ENCODE measurements at places on chromosomes 11 and 22.

DNA sequence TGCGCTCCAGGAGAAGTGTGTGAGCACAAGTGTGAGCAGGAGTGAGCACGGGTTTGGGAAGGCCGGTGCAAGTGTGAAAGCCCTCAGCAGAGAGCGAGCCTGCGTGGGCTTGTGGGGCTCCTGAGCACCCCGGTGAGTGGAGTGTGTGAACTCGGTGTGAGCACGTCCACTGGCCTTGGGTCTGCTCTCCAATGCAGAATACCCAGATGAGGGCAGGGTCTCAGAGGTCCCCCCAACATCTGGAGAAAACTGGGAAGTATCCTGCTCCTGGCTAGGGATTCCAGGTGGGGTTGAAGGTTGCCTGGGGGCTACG lies 1.2 kb downstream of the ESRRA start:
- no peak for DNase-seq

GRCh38 chr11:108895579-108896480 lies 231.0 kb downstream of the DDX10 start:
- DNase-seq = no peak

- DNase-seq = no peak
Observed at GRCh38 chr22:35605851-35606481, 11.2 kb downstream of the MB start.

DNA sequence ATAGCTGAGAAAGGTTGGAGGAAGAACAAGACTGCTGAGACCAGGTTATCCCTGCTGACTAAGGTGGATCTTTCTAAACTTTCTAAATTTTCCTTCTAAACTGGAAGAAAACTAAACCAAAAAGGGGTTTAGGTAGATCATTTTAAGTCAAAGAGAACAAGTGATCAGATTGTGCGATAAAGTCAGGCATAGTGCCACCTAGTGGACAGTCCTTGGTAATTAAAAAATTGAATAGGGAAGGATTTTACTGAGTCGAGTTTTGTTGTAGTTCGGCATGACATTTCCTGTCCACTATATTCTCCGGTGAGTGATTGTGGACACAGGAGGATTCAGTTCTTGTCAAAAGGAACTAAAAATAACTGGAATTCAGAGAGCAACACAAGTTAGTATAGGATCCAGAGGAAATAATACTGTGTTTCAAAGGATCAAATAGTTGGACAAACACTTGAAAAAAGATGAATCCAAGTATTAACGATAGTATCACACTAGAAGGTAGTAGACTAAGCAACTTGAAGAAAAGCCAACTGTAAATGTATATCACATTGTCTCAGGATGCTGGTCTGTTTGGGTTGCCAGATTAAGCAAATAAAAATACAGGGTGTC lies 1236.4 kb downstream of the FAM181B start:
- DNase-seq = peak; percentile 4

DNA sequence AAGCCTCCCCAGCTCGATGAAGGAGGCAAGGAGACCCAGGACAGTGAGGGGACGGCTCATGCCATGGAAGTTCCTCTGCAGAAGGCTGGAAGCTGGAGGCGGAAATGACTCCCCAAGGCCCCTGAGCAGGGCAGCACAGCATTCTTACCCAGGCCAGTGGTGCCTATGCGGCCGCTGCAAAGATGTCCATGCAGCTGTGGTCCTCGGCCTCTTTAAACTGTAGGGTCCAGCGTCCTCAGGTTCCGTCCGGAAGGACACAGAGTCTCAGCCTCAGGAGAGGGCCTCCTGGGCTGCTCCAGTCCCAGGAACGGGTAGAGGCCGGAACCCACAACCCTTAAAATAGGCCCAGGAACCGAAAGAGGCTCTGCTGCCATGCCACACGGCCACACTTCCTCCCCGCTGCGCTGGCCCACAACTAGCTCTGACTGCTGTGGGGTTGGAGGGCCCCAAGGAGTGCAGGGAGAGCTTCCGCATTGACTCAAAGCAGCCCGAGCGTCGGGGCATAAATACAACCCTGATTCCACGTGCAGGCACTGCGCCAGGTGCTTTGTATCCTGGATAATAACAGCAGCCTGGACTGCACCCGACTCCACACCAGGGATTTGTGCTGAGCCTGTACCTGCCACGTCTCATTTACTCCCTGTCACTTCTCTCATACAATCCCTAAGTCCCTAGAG lies 5.5 kb downstream of the KIAA0930 start:
- DNase-seq = no peak
